Activated naive CD4-positive, alpha-beta T cell treated with anti-CD3 and anti-CD28 coated beads for 36 hours (primary cell): ENCODE measurements at places on chromosomes 2 and 18.

DNA sequence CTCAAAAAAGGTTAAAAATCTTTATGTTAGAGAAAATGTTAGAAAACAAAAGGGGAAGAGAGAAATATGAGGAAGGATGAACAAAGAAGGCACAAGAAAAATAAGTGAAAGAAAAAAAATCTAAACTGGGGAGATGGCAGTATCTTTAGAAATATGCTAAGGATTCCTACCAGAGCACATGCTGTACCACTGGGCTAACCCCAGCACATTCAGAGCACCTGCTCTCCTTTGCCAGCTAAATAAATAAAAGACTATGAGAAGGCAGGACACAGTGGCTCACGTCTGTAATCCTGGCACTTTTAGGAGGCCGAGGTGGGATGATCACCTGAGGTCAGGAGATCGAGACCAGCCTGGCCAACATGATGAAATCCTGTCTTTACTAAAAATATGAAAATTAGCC, 92.2 kb upstream of the CDKL4 start:
- no peak overlapping the region for H3K4me3 ChIP-seq
- no peaks in the 10 kb centered on the region for H3K4me1 ChIP-seq
- no peak overlapping the region for H3K27ac ChIP-seq
- H3K27me3 ChIP-seq, result no peaks in the 10 kb centered on the region
- H3K36me3 ChIP-seq, result peaks cover 7% of the 10 kb centered on the region
- DNase-seq, result no peak

GRCh38 chr2:98560256-98560771, 48.0 kb downstream of the COA5 start:
- H3K36me3 ChIP-seq, result peaks cover 7% of the 10 kb centered on the region
- no peak for DNase-seq
- peak overlapping the region; percentile 20 for H3K27ac ChIP-seq
- no peaks in the 10 kb centered on the region for H3K27me3 ChIP-seq
- H3K4me3 ChIP-seq, result no peak overlapping the region

DNA sequence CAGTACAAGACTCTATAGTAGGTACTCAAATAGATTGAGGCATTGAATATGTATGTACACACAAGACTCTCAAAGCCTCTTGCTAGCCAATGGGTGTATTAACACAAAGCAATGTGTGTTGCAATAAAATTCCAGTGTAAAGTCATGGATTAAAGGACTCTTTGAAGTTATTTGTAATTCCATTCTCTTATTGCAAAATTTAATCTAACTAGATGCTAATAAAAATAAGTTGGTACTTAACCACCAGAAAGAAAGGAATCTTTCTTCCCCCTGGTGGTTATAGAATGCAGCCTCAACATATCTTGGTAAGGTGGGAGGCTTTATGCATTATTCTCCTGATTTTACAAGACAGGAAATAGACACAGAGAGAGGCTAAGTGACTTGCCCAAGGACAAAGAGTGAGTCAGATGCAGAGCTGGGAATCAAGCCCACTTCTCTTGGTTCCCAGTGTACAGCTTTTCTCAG, 18.0 kb downstream of the LRP1B start:
- H3K4me1 ChIP-seq, result no peaks in the 10 kb centered on the region
- H3K4me3 ChIP-seq, result no peak overlapping the region
- no peaks in the 10 kb centered on the region for H3K27me3 ChIP-seq
- DNase-seq, result no peak
- no peak overlapping the region for H3K27ac ChIP-seq
- no peaks in the 10 kb centered on the region for H3K36me3 ChIP-seq

GRCh38 chr18:52163478-52163877, 176.5 kb upstream of the DCC start:
- no peak for DNase-seq
- no peaks in the 10 kb centered on the region for H3K4me1 ChIP-seq
- H3K36me3 ChIP-seq, result no peaks in the 10 kb centered on the region
- no peaks in the 10 kb centered on the region for H3K27me3 ChIP-seq
- H3K27ac ChIP-seq, result no peak overlapping the region

GRCh38 chr2:142827170-142827569, 50.3 kb upstream of the KYNU start:
- no peaks in the 10 kb centered on the region for H3K4me1 ChIP-seq
- DNase-seq, result no peak

DNA sequence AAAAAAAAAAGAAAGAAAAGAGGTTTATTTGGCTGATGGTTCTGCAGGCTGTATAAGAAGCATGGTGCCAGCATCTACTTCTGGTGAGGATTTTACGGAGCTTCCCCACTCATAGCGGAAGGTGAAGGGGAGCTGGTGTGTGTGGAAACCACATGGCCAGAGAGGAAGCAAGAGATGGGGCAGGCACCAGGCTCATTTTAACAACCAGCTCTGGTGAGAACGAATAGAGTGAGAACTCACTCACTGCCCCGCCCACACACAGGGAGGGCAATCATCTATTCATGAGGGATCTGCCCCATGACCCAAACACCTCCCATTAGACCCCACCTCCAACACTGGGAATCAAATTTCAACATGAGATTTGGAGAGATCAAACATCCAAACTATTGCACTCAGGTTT, 68.5 kb downstream of the MOGAT1 start:
- H3K4me1 ChIP-seq, result peaks cover 5% of the 10 kb centered on the region
- no peak overlapping the region for H3K4me3 ChIP-seq
- no peak overlapping the region for H3K27ac ChIP-seq
- H3K27me3 ChIP-seq, result peaks cover 30% of the 10 kb centered on the region

GRCh38 chr18:8901019-8901418, 195.7 kb downstream of the MTCL1 start:
- DNase-seq, result no peak
- H3K27ac ChIP-seq, result no peak overlapping the region
- no peaks in the 10 kb centered on the region for H3K36me3 ChIP-seq
- H3K4me3 ChIP-seq, result no peak overlapping the region

GRCh38 chr2:240127191-240127750, 8.8 kb downstream of the COPS9 start:
- H3K4me3 ChIP-seq, result no peak overlapping the region
- no peak for DNase-seq
- H3K4me1 ChIP-seq, result no peaks in the 10 kb centered on the region
- no peak overlapping the region for H3K27ac ChIP-seq

GRCh38 chr2:144946263-144946662, 426.3 kb upstream of the ZEB2 start:
- H3K27ac ChIP-seq, result no peak overlapping the region
- no peaks in the 10 kb centered on the region for H3K36me3 ChIP-seq
- H3K27me3 ChIP-seq, result no peaks in the 10 kb centered on the region
- DNase-seq, result no peak

DNA sequence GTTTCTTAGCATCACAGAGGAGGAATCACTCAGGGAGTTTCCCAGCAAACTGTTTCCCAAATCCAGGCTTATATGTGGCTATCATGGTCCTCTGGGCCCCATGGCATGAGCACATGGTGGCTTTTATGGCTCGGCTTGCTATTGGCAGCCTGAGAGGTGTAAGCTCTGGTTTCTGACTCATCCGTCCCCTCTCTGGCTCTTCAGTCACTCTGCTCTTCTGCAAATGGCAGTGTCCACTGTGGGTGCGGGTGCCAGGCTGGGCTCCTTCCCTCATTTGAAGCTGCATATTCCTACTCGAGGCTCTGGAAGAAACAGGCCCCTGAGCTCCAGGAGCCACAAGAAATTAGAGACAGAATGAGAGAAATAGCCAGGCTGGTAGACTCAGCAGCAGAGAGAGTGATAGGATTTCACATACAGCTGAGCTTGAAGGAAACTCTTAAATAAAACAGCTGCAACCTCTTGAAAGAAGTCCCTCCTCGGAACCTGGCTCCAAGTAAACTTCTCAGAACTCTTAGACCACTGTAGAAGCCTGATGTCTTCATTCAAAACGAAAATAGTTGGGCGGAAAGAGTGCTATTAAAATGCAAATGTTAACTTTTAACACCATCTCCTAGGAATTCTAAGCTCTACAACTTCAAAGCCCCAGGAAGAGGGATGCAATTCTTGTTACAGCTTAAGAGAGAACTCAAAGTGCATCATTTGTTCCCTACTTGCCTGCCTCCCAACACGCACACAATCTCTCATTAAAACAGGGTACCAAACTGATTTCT, 212.6 kb upstream of the SP5 start:
- H3K4me3 ChIP-seq, result no peak overlapping the region
- peaks cover 21% of the 10 kb centered on the region for H3K4me1 ChIP-seq
- no peaks in the 10 kb centered on the region for H3K36me3 ChIP-seq

DNA sequence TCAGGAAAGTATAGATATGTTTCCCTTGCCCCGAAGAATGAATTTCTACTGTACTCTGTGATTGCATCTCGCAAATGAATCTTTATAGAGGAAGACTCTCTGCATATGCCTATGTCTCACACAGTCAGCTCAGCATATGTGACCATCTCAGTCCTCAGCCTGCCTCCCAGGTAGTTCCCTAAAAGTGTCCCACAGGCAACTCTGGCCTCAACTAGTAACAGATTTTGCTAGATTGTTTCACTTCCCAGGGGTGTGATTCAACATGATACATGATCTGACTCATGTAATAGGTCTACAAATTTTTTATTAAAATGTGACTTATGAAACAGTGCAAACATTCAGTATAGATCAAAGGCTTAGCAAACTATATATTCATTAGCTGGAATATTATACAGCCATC, 296.6 kb upstream of the CRIM1 start:
- no peak overlapping the region for H3K27ac ChIP-seq
- no peak for DNase-seq
- no peaks in the 10 kb centered on the region for H3K36me3 ChIP-seq
- H3K27me3 ChIP-seq, result peaks cover 29% of the 10 kb centered on the region

GRCh38 chr18:13537022-13537780, 189.2 kb downstream of the FAM210A start:
- no peak overlapping the region for H3K27ac ChIP-seq
- no peak for DNase-seq
- no peaks in the 10 kb centered on the region for H3K27me3 ChIP-seq
- H3K4me1 ChIP-seq, result peaks cover 60% of the 10 kb centered on the region
- no peak overlapping the region for H3K4me3 ChIP-seq
- H3K36me3 ChIP-seq, result no peaks in the 10 kb centered on the region

DNA sequence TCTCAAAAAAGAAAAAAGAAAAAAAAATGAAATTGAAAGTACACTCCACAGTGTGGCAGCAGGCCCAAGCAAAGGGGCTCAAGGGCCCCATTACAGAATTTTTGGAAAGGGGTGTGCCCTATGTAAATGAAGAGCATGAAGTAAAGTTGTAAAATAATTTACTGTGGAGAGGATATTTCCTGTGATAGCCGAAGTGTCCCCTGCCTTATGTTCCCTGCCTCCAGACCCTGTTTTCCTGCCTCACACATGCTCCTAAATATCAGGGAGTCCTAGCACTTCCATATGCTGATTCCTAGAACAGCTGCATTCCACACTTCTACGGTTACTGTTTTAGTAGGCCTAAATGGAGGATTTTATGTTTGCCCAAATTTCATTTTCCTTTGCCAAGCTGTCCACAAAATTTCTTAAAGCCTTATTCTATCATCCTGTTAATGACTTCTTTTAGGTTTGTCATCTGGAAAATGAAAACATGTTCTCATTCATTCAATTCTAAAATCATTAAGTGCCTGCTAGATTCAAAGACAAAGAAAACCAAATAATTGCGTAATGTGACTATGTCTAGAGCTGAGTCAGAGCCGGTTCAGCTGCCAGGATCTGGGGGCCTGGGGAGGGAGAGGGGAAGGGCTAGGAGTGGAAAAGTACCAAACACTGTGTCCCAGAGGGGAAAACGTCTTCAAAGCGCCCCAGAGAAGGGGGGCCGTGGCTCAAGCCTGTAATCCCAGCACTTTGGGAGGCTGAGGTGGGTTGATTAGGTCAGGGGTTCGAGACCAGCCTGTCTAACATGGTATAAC, 25.9 kb upstream of the IMPA2 start:
- H3K4me3 ChIP-seq, result no peak overlapping the region
- H3K27me3 ChIP-seq, result no peaks in the 10 kb centered on the region
- H3K27ac ChIP-seq, result no peak overlapping the region
- peaks cover 5% of the 10 kb centered on the region for H3K4me1 ChIP-seq

- H3K4me3 ChIP-seq, result no peak overlapping the region
- peaks cover 13% of the 10 kb centered on the region for H3K27me3 ChIP-seq
- H3K27ac ChIP-seq, result no peak overlapping the region
- no peak for DNase-seq
- H3K4me1 ChIP-seq, result no peaks in the 10 kb centered on the region
Measured at GRCh38 chr2:219886615-219887014, 259.2 kb downstream of the SLC4A3 start.

DNA sequence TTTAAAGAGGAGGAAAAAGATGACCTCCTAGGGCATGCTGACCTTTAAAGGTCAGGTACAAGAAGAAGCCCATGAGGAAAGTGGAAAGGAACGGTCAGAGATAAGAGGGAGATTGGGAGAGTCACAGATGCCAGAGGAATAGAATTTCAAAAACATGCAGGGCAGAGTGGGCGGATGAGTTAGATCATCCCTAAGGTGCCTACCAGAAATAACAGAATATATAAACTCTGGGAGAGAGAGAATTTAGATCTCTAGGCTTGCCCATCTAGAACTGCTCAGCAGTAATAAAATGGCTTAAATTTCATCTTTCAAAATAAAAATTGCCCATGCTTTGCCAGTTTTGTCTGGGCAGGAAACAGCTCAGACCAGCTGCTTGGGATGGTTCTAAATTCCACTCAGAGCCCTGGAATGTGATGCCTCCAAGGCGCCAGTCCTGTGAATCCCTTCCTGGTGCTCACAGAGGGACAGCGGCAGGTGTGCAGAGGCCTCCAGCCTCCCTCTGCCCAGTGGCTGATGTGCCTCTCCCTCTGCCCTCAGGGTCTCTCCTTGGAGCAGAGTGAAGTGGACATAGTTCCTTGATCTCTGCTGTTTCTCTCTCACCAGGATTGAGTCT, 130.9 kb downstream of the ANTXR1 start:
- H3K36me3 ChIP-seq, result no peaks in the 10 kb centered on the region
- no peak for DNase-seq
- H3K4me3 ChIP-seq, result no peak overlapping the region
- no peaks in the 10 kb centered on the region for H3K27me3 ChIP-seq
- no peak overlapping the region for H3K27ac ChIP-seq

DNA sequence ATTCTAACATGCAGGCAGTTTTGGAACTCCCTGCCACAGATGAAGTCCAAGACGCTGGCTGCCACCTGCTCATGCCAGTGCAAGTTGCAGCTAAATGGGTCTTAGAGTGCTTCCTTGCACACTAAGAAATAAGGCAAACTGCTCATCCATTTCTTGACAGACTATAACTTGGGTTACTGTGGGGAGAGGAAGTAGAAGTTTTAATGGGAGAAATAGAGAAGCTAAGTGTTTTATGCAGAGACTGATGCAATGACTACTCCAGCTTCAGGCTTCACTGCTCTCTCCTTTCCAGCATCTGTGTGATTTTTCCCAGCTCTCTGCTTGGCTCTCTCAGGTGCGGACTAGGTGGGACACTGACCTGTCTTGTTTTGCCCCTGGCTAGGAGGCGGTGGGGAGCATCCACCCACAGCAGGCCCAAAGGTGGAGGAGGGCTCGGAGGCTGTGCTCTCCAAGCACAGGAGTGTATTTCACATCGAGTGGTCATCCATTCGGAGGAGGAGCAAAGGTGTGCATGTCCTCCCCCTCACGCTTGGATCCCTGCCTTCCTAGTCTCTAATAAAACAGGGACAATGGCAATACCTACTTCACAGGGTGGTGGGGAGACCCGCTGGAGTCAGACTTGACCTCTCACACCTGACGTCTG, 48.2 kb downstream of the SLC14A2 start:
- no peak overlapping the region for H3K27ac ChIP-seq
- H3K36me3 ChIP-seq, result no peaks in the 10 kb centered on the region
- H3K4me1 ChIP-seq, result peaks cover 40% of the 10 kb centered on the region
- H3K27me3 ChIP-seq, result no peaks in the 10 kb centered on the region

- no peaks in the 10 kb centered on the region for H3K27me3 ChIP-seq
- H3K36me3 ChIP-seq, result no peaks in the 10 kb centered on the region
- no peak overlapping the region for H3K27ac ChIP-seq
- DNase-seq, result no peak
Measured at GRCh38 chr2:132752421-132753206, 82.6 kb upstream of the LYPD1 start.
